ENCODE measurements at places on chromosomes 16 and 17.
A peak's percentile ranks its signal among the peaks of the same experiment; 100 is the strongest.

DNA sequence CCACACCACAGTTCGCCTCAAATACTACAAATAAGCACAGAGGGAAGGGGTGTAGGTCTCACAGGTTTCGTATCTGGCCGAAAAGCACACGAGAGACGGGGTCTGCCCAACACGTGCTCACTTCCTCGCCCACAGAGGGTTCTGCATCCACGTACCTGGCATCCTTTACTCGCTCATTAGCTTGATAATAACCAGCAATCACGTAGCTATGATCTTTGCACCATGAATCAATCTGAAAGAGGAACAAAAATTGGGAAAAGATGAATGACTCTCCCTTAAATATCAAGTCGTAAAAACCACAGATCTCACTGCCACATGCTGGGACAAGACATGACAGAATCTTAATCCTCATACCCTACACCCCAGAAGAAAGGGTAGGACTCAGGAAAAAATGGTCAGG lies 10.5 kb downstream of the EMC8 start:
- no peak for DNase-seq

- no peak for DNase-seq
These were observed 162.8 kb downstream of the FOXL1 start for GRCh38 chr16:86740906-86741799.

DNA sequence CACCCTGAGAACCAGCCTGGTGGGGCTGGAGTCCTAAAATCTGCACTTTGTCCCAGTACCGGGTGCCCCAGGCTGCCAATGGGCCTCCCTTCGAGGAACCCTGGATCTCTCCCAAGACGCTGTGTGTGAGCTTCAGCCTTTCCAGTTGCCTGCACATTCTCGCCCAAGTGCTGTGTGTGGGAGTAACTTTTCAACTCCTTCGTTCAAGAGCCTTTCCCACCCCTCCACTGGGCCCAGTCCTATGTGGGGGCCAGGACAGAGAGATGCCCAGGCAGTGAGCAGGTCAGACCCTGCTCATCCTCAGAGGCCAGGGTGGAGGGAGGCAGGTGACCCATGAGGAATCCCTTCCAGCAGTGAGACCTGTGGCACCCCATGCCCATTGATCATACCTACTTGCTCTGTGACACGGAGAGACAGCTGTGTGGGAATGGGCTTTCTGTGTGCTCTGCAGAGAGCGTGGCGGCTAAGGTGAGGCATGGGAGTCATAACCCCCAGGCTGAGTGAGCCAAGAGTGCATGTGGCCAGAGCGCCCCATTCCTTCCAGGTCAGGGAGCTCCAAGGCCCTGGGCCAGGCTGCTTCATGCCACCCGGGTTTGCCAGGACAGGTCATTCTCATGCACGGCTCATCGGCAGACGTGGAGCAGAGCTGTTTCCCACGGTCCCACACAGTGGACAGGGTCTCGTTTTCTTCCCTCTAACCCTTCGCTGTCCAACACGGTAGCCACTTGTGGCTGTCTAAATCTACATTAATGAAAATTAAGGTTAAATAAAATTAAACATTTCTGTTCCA lies 154.4 kb downstream of the CLEC16A start:
- DNase-seq: no peak

DNA sequence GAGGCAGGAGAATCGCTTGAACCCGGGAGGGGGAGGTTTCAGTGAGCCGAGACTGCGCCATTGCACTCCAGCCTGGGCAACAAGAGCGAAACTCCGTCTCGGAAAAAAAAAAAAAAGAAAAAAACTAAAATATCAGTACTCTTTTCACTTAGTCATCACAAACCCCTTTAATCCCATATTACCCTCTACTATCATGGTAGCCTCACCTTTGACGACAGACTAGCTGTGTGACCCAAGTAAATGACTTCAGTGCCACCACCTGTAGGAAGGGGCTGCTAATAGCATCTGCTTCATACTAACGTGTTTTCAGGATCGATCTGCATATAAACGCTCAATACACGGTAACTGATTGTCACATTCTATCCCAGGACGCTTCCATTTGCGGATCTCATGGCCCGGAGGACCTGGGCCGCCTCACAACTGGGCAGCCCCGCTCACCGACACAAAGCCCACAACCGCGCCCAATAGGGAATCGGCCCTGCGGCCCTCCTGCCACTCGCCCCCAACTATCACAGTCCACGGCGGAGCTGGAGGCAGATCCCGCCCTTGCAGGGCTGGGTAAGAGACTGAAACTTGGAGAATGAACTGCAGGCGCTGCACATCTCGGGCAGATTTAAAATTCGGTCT lies 1.1 kb upstream of the ZNF263 start:
- DNase-seq: no peak

- no peak for DNase-seq
These were observed 29.7 kb downstream of the MRC2 start for GRCh38 chr17:62657145-62657665.

GRCh38 chr17:55492781-55493341 lies 18.4 kb downstream of the SMIM36 start:
- no peak for DNase-seq

GRCh38 chr17:50916708-50917417 lies 50.7 kb upstream of the TOB1 start:
- no peak for DNase-seq

DNA sequence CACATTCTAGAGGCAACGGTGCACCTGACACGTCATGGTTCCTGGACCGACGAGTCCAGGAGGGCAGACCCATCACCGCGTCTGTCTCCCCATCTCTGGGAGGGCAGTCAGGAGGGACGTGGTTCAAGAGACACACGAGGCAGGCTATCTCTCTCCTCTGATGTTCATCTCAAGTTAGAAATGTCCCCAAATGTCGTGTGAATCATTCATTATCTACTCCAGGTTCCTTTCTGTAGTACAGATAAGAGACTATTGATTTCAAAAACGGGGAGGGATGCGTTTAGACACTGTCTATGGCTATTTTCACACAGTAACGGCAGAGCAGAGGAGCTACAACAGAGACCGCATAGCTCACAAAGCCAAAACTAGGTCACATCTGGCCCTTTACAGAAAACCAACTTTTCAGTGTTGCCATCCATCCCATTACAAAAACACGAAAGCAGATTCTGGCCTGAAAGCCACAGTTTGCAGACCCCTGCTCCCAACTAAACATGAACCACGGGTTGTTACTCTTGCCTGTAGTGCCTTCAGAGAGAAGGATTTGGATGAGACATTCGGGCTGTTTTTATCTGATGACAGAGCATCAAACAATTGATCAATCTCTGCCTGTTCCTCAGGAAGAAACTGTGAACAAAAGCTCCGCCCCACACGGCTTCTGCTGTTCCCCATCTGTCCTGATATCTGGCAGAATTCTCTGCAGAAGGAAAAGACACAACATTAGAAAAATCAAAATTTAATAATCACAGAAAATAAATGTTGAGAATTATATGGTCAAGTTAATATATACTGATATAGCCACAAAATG lies 6.8 kb downstream of the MEAK7 start:
- DNase-seq: no peak

DNA sequence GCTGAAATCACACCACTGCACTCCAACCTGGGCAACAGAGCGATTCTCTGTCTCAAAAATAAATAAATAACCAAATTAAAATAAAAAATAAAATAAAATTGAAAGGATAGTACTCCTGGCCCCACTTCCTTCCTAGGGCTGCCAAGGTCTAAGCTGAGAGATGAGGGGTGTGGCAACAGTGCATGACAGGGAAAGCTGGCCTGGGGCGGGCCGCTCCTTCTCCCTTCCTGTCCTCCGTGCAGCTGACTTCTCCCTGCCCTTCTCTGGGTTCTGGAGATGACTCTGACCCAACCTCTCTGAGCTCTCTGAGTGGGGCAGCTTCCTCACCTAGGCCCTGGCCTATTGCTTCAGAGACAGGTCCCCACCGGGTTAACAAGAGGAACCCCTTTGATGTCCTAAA lies 8.7 kb upstream of the SLC25A39 start:
- no peak for DNase-seq

DNA sequence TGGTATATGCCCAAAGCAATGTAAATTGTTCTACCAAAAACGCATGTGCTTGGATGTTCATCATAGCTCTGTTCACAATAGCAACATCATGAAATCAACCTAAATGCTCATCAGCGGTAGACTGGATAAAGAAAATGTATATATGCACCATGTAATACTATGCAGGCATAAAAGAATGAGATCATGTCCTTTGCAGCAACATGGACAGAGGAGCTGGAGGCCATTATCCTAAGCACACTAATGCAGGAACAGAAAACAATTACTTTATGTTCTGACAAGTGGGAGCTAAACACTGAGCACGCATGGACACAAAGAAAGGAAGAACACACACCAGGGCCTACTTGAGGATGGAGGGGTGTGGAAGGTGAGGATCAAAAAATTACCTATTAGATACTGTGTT lies 33.7 kb downstream of the TANC2 start:
- no peak for DNase-seq

DNA sequence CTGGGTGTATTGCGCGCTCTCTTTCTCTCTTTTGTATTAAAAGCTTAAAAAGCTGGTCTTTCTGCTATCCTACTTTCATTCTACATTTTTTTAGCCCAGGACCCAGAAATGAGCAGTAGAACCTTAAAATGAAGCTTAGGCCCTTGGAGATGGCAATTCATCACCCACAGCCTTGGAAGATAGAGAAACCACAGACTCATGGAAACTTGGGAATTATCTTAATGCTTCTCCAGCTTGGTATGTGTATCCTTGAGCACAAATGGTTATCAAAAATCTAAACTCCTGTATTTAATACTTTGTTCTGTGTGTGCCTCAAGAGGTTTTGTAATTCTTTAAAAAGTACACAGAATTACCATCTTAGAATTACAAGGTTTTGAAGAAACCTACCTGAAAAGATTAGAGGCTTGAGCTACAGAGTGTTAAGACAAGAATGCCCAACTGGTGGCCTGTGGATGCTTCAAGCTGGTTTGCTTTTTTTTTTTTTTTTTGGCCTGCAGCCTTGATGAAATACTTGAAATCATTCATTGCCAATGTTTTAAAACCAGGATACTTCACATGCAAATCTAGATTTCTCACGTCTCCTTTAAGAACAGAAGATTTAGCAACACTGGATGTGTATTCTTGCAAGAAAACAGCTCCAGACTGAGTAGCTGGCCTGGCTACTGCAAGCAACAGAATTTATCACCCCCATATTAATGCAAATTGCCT lies 105.0 kb downstream of the XYLT1 start:
- no peak for DNase-seq

DNA sequence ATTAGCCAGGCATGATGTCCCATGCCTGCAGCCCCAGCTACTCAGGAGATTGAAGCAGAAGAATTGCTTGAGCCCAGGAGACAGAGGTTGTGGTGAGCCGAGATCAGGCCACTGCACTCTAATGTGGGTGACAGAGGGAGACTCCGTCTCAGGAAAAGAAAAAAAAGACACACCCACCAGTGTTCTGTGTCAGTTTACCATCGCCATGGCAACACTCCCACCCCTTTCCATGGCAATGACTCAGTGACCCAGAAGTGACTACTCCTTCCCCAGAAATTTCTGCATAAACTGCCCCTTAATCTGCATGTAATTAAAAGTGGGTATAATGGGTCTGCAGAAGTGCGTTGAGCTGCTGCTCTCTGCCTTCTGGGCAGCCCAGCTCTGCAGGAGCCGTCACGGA lies 4.0 kb upstream of the ZC3H18 start:
- no peak for DNase-seq

GRCh38 chr16:64711026-64711425 lies 410.8 kb downstream of the CDH11 start:
- no peak for DNase-seq

DNA sequence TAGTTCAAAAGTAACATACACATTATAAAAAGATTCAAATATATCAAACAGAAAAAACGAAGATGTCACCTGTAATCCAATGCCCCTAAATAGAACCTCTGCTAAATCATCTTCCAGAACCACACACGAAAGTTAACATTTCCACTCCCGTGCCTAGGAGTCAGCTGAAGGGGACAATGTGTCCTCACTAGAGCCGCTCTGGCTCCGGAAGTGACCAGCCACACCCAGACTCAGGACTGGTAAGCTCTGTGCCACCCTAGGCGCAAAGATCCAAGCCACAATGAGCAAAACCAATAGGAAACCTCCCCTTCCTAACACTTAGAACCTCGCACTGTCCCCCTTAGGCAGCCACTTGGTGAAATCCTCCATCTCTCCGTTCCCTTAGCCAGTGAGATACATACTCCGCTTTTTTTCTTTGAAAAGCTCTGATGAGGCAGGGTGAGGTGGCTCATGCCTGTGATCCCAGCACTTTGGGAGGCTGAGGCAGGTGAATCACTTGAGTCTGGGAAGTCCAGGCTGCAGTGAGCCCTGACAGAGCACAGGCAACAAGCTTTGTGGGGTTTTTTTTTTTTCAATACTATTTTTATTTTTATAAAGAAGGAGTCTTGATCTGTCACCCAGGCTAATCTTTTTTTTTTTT lies 11.8 kb downstream of the CTRB1 start:
- no peak for DNase-seq

GRCh38 chr16:12240036-12240435 lies 263.5 kb downstream of the SNX29 start:
- no peak for DNase-seq

DNA sequence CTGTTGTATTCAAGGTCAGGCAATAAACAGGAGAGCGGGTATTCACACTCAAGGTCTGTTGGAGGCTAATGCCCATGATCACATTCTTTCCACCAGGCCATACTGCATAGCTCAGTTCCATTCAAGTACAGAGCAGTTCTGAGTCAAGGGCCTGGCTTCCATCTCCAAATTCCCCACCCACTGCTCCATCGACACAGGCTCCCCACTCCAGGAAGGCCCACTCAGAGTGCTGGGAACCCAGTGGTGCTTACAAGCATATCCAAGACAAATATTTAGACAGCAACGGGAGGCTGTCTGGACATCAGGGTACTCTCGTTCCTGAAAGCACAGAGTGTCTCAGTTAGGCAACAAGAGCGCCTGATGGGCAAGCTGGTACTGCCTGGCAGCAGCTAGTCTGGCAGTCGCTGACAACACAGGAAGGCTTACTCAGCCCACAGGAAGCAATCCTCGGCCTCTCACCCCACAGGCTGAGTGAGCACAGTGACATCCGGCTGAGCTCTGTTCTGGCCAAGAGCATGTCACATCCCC lies 40.9 kb downstream of the RFFL start:
- DNase-seq: peak; percentile 74

GRCh38 chr16:12318661-12319427 lies 342.3 kb downstream of the SNX29 start:
- DNase-seq: no peak

- no peak for DNase-seq
These were observed 141.3 kb upstream of the CDH8 start for GRCh38 chr16:62177351-62178203.

- DNase-seq: no peak
These were observed 12.1 kb upstream of the TRAP1 start for GRCh38 chr16:3729161-3730112.

GRCh38 chr17:1577182-1577581 lies 14.6 kb upstream of the PITPNA start:
- DNase-seq: peak; percentile 62

- no peak for DNase-seq
These were observed 702 bp downstream of the SPN start for GRCh38 chr16:29663807-29664090.

GRCh38 chr17:51373489-51374152 lies 113.3 kb downstream of the UTP18 start:
- no peak for DNase-seq
